ENCODE measurements at places on chromosomes 13 and 19.
A peak's percentile ranks its signal among the peaks of the same experiment; 100 is the strongest.

- no peak for DNase-seq
Observed at GRCh38 chr19:54684527-54684926, 21.7 kb downstream of the LILRB4 start.

DNA sequence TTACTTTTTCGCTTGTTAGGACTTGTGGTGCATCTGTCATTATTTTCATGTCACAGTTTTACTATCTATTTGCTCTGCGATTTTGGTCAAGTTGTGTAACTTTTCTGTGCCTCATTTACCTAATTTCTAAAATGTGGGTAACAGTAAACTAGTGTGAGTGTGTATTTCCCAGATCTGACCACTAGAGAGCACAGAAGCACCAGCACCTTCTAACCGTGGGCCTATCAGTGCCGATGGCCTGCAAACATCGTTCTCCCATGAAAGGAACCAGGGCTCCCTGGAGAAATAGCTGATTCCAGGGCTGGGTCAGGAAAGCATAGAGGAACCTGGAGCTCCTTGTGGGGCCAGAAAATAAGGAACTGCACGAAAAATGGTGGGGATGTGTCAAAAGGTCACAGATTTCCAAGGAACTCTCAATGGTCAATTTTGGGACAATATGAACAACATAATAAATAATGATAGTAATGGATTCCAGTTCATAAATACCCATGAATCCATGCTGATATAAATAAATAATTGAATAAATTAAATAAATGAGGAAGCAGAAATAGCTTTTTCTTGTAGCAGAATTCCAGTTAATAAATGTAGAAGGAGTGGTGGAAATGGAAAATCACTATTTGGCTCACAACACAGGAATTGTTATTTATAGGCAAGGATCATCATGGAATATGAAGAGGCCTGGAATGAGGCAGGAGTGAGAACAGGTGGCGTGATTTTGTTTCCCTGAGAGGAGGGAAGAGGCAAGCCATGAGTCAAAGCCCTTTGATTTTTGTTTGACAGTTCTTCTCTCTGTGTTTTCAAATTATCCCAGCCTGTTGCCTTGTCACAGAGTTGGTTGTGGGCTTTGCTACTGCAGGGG lies 31.1 kb downstream of the CEACAM8 start:
- DNase-seq: no peak

GRCh38 chr19:43872547-43873336 lies 45.6 kb downstream of the ZNF283 start:
- no peak for DNase-seq

DNA sequence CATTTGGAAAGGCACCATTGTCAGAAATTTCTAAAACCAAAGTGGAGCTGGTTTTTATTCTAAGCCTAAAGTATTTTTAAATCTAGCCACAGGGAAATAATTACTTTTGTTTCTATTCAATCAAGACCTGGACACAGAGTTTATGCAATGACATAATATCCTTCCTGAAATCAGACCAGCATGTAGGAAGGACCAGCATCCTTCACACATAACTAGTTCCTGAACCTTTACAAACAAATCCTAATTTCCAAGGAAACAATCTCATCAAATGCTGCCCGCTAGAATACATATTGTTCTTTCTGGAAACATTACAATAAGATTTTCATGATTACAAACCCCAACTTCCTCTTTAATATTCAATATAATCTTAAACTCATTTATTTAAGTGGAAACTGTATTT lies 1.5 kb downstream of the STARD13 start:
- no peak for DNase-seq

DNA sequence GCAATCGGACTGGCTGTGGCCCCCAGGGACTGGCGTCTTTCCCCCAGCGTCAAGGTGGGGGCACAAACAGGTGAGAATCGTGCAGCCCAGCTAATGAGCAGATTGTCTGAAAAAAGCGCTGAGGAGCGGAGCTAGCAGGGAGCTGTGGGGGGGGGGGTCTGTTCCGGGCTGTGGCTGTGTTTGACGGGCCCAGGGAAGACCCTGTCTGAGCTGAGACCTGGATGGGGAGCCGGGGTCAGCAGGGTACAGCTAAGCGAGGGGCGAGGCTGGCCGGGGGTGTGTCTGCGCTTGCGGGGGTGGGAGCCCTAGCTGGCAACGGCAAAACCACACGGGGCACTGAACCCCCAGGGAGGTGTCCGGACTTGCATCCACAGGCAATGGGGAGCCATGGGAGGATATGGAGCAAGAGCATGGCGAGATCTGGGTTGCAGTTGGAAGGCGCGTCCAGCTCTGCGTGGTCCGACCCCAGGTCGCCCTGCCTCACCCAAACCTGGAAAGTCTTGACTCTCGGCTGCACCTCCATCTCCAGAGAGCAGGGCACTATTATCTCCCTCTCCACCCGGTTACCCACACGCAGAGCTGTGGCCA lies 4.6 kb downstream of the LINGO3 start:
- DNase-seq: no peak

DNA sequence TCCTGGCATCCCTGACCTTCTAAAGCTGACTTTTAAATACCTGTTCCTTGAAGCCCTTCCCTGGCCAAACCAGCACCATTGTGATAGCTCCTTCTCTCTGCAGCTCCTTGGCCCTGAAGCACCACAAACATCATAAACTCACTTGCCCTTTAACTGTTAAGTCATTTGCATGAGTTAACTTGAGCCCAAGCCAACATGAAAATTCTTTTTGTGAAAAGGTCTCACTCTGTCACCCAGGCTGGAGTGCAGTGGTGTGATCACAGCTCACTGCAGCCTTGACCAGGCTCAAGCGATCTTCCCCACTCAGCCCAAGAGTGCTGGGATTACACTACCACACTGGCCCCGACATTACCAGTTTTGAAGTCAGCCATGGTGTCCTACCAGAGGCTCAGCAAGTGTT lies 87.8 kb downstream of the ZIC5 start:
- no peak for DNase-seq

- DNase-seq: no peak
Observed at GRCh38 chr19:3073159-3073563, 10.9 kb upstream of the TLE5 start.

DNA sequence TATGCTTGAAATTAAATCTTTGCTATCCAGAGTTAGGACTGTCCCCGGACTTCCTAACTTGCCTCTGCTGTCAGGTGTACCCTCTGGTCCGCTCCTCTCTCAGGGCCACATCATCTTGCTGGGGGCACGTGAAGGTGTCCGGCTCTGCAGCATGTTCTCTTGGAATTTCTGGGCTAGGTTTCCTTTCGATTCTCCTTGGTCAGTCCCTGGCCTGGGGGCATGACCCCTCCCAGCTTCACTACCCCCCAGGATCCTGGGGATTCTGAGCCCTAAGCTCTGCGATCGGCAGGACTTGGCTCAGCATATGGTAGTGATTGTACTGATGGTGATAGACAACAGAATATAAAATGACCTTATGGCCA lies 5.1 kb upstream of the GPI start:
- DNase-seq: no peak

GRCh38 chr13:79070343-79070974 lies 335.6 kb downstream of the RBM26 start:
- peak; percentile 2 for DNase-seq

DNA sequence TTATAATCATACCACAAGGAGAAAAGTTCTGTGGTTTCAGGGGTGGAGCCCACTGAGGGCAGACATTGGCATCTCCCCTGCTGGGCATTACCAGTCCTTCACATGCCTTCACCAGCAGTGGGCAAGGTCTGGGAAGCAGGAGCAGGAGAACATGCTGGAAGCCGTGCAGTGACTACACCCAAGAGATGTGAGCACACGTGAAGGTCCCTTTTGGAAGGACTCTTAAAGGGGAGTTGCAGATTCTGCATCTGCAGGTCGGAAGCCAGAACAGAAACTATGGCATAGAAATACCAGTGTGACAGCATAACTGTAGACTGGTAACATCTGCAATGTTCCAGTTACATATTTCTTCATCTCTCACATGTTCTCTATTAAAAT lies 26.9 kb upstream of the KL start:
- no peak for DNase-seq

GRCh38 chr13:82480415-82480814 lies 1401.9 kb downstream of the SLITRK1 start:
- no peak for DNase-seq

- DNase-seq: no peak
Observed at GRCh38 chr19:5228932-5229777, 111.5 kb downstream of the PTPRS start.

GRCh38 chr13:42610649-42611048 lies 36.7 kb downstream of the TNFSF11 start:
- DNase-seq: no peak

DNA sequence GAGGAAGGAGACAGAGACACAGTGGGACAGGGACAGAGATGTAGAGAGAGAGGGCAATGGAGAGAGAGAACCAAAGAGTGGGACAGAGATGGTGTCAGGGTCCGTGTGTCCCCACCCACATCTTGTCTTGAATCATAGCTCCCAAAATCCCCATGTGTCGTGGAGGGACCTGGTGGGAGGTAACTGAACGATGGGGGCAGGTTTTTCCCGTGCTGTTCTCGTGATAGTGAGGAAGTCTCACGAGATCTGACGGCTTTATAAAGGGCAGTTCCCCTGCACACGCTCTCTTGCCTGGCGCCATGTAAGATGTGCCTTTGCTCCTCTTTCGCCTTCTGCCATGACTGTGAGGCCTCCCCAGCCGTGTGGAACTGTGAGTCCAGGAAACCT lies 7.5 kb upstream of the PLA2G4C start:
- no peak for DNase-seq

DNA sequence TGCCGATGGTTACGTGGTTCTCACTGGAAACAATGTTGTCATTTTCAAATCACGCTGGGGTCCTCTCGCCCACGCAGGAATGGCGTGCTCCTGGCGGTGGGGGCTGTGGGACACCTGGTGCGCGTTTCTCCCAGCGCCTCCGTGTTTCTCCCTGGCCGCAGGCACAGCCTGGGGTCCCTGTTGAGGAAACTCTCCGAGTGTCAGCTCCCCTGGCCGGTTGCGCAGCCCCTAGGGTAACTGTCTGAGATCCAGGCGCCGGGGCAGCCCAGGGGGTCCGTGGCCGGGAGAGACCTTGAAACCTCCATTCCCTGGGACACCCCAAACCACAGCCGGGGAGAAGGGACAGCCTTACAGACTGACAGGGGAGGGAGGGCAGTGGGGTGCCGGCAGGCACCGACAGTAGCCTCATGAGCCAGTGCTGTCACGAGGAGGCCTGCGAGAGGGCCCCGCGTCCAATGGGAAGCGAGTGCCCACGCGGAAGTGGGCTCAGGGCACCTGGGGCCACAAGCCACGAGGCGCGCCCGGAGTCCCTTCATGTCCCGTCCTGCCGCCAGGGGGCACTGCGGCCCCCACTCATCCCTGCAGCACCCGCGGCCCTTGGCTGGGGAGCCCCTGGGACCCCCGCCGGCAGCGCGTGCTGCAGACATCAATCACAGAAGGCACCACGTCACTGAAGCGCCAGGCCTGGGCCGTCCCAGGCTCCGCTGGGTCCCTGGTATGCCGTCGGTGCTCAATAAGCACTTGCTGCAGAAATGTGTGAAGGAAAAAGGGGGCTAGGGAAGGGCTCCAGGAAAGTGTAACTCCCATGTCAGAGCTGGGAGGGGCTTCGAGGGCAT lies 9.5 kb downstream of the ADAMTSL5 start:
- DNase-seq: no peak

DNA sequence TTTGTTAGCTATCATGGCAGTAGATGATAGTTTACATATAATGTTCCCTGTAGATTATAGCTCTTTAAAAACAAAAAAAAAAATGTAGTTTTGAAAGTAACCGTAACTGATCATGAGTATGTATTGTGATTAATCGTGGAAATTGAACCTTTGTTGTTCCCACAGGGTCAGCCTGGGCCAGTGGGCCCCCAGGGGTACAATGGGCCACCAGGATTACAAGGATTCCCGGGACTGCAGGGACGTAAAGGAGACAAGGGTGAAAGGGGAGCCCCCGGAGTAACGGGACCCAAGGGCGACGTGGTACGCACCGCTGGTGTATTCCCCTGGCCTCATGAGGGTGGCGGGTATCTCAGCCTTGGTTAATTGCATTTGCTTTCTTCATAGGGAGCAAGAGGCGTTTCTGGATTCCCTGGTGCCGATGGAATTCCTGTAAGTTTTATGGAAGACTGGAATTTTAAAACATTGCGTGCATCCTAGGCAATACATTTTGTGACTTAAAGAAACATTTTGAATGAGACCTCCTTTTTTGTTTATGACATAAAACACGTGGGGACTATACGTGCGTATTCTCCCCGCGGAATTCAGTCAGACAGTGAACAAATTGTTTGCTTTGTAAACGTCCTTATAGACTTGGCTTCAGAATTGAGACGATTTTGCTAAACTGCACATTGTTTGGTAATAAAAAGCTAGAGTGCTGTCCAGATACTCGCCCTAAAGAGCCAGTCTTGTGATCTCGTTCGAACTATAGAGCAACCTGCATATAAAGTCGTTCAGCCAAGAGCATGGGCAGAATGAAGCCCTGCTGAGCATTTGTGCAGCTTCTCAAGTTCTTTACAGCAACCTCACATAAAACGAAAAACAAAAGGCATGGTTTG lies 117.7 kb downstream of the COL4A2 start:
- DNase-seq: no peak

DNA sequence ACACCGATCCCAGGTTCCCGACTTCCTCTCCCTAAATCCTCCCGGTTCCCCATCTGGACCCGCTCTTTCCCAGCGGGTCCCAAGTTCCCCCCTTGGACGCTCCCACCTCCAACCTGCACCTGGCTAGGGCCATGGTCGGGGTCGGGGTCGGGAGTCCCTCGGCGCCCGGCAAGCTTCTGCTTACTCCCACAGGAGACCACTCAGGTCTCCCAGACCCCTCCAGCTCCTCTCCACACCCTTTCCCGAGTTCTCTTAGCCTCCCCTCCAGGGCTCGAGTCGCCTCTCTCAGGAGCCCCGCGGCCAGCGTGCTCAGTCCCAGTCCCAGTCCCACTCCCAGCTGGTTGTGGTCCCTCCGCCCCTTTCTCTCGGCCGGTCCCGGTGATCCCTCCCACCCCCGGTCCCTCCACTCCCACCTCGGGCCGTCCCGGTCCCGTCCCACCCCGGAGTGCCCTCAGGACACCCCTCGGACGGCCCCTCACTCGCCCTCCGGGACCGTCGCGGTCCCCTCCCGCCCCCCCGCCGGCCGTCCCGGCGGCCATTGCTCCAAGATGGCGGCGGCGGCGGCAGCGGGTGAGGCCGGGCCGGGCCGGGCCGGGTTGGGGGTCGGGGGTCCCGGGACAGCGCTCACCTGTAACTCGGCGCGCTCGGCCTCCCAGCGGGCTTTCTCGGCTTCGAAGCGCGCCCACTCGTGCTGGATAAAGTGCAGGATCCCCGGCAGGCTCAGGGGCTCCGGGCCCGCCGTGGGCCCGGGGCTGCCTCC lies at the start of gene FKRP:
Gene FKRP (plus strand): TSS at position 537 of the 760 bp plus-strand sequence. CDS start 9,394 bp downstream, outside the sequence.
- no peak for DNase-seq

- DNase-seq: no peak
Observed at GRCh38 chr13:43441899-43442499, 344.8 kb downstream of the ENOX1 start.

Measured in GM12878 (cell line).